ENCODE measurements at places on chromosomes 7 and 10.

DNA sequence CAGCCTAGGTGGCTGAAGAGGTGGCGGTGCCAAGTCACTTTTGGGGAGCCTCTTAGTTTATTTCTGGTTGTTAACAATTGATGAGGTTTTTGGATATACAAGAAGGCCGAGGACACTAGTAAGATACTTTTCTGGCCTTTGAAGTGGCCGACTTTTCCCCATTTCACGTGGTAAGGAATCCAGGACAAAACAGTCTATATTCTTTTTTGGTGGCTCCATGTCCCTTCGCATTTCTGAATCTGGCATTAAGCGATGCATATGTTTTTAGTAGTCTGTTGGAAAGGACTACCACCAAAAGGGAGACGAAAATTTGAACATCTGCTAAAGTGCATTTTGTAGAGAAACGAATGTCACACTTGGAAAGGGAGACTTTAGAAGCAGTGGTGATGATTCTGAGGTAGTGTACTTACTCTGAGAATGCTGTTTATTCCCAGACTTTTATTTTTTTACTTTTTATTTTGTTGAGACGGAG, 1.5 kb downstream of the MLLT10 start:
- DNase-seq: no peak

DNA sequence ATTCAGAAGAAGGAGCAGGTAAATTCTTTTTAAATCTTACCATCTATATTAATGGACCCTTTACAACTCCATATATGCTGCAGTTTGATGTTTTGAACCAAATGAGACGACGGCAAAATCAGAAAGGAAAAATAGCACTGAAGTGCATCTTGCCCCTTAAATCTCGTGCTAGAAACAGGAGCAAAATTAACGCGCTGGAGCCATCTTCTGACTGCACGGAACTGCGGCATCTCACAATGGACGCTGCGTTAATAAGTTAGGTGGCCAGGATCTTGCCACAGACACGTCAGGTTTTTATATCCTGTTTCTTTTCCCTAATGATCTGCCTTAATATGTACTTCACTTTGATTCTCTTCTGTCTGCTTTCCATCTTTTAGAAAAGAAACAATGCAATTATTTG, 354.5 kb downstream of the TFEC start:
- DNase-seq: no peak

GRCh38 chr10:21732067-21732772, 198.2 kb downstream of the MLLT10 start:
- peak; percentile 75 for DNase-seq

DNA sequence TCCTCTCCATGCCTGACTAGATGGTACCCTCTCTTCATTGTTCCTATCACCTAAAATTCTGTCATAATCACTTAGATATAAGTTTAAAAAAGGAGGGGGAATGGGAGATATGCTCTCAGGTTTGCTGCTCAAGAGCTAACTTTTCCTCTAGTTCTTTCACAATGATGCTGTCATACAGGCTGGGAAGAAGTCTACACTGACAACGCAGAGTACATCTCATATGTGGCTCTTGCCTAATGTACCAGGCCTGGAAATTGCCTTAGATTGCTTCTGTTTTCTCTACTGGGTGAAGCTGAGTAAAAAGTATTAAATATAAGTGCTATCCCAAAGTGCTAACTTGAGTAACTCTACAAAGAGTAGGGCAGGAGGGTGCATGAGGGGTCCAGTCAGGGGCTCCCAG, 43.8 kb upstream of the BET1 start:
- no peak for DNase-seq

DNA sequence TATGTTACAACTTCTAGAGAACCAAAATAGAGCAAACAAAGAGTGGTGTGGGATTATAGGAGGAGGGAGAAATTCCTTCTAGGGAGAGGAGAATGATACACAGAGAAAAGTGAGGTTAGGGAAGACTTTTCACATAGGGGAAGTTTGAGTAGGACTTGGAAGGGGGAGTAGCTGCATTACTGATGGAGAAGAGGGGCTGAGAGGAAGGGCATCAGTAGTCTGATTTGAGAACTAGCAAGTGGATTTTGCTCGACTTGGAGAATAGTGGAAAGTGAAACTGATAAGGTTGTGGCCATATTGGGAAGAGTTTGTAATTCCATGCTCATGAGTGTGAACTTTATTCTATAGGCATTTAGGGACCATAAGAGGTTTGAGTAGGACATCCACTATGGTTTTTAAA, 6.1 kb downstream of the NRF1 start:
- no peak for DNase-seq

- no peak for DNase-seq
These were observed 604.0 kb upstream of the PFKP start for GRCh38 chr10:2463316-2463715.

DNA sequence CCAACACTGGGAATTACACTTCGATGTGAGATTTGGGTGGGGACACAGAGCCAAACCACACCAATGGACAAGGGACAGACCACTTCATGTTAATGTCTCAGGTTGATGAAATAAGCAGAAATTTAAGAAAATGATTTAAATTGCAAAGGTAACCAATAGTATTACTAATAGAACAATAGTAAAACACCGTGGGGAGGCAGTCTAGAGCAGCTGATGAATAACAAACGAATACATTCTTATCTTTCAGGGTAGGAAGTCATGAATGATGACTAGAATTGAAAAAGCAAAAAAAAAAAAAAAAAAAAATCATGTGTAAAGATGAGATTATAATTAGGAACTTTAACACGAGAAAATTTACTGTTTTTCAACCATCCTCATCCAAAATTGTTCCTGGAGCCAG, 171.9 kb upstream of the TEX47 start:
- no peak for DNase-seq
